HepG2 (cell line): ENCODE measurements at places on chromosomes 2 and 18.
A peak's percentile ranks its signal among the peaks of the same experiment; 100 is the strongest.

GRCh38 chr2:233821709-233822100, 32.6 kb downstream of the HJURP start:
- no peak overlapping the region for H3K4me3 ChIP-seq
- H3K4me1 ChIP-seq, result peaks cover 21% of the 10 kb centered on the region

GRCh38 chr18:56273541-56274219, 364.7 kb downstream of the TXNL1 start:
- no peak overlapping the region for H3K4me3 ChIP-seq
- H3K36me3 ChIP-seq, result no peaks in the 10 kb centered on the region
- H3K27me3 ChIP-seq, result no peaks in the 10 kb centered on the region
- no peaks in the 10 kb centered on the region for H3K4me1 ChIP-seq
- no peak for DNase-seq

DNA sequence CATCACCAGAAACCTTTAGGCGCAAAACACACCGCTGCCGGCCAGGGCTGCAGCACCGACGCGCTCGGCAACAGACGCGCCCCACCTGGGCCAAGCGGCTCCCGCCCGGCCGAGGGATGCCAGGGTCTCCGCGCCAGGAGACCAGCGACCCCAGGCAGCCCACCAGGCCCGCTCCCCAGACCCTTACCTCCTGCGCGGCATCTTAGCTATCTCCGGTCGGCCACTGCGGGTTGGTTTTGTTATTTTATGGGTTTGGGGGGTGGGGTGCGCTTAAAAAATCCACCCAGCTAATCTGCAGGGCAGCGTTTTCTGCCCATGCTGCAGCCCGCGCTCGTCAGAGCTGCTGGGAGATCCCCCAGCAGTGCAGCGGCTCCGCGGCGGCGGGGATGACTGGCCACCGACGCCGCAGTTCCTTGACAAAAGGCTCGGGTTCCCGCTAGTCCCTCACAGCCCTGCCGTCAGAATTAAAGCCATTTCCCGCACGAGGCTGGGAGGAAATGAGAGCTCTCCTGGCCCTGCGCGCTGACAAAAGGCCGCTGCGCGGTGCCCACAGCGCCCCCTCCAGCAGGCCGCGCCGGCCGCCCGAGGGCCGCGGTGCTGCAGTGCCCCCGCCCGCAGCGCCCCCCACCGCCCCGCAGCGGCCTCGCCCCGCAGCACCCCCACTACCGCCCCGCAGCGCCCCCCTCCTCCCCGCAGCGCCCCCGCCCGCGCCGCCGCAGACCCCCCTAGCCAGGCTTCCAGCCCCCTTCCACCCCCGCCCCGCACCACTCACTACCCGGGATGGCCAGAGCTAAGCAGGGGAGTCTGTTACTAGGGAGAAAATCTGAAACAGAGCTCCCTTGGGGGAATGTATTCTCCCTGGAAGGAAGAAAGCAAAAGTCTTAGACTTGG, at the start of gene ADD2:
TSS of gene ADD2 (minus strand) at position 502 of the 891 bp plus-strand sequence. CDS start 61,792 bp downstream, outside the sequence.
- no peak within 1 kb of the TSS for H3K27ac ChIP-seq
- no peaks in the 10 kb centered on the region for H3K4me1 ChIP-seq
- H3K27me3 ChIP-seq, result peaks cover 2% of the 10 kb centered on the region
- H3K4me3 ChIP-seq, result 0 out of 2 replicates have a peak within 1 kb of the TSS, but pooled peaks have one; percentile 29
- H3K36me3 ChIP-seq, result no peaks in the 10 kb centered on the region
- DNase-seq, result no peak

DNA sequence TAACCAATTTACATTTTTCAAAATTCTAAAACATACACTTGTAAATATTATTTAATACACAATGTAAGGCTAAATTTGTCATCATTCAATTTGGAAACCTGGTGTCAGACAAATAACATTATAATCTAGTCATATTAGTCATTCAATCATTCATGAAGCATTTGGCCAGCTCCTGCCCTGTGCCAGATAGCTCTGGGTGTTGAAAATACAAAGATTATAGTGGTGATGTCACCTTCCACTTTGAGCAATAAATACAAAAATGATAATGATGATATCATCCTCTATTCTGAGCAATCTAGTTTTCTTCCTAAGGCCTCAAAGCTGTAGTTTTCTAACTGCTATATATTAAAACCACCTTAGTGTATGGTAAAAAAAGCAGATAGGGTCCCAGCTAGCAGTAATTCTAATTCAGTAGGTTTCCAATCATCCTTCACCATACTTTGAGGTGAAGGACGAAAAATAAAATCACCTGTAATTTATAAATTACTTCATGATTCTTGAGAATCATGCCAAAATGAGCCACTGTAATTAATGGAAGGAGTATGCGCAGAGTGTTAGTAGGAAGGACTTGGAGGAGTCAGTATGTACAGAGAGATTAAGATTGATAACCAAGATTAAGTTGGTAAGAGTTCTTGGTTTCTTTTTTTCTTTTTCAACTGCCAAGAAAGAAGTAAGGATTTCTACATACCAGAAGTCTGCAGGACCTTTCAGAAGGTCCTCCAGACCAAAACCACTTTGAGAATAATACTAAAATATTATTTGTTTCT, 23.2 kb downstream of the MEMO1 start:
- no peaks in the 10 kb centered on the region for H3K27me3 ChIP-seq
- no peaks in the 10 kb centered on the region for H3K36me3 ChIP-seq
- peak overlapping the region; percentile 17 for H3K27ac ChIP-seq
- no peak for DNase-seq
- peaks cover 29% of the 10 kb centered on the region for H3K4me1 ChIP-seq
- no peak overlapping the region for H3K4me3 ChIP-seq

GRCh38 chr18:12849548-12849947, 34.5 kb downstream of the PTPN2 start:
- DNase-seq, result no peak
- H3K4me3 ChIP-seq, result no peak overlapping the region
- H3K27ac ChIP-seq, result no peak overlapping the region
- 0 out of 3 replicates have a peak, but pooled peaks cover 8% of the 10 kb centered on the region for H3K36me3 ChIP-seq

- no peak overlapping the region for H3K27ac ChIP-seq
- H3K27me3 ChIP-seq, result no peaks in the 10 kb centered on the region
- DNase-seq, result no peak
- peaks cover 1% of the 10 kb centered on the region; the same call in 1 of the 2 replicates for H3K4me1 ChIP-seq
These were observed 7.6 kb upstream of the THOC1 start for GRCh38 chr18:275486-275885.

- DNase-seq, result no peak
- no peak overlapping the region for H3K4me3 ChIP-seq
- no peaks in the 10 kb centered on the region for H3K4me1 ChIP-seq
- H3K27me3 ChIP-seq, result no peaks in the 10 kb centered on the region
These were observed 1040.7 kb upstream of the SLC39A10 start for GRCh38 chr2:194616334-194616733.

DNA sequence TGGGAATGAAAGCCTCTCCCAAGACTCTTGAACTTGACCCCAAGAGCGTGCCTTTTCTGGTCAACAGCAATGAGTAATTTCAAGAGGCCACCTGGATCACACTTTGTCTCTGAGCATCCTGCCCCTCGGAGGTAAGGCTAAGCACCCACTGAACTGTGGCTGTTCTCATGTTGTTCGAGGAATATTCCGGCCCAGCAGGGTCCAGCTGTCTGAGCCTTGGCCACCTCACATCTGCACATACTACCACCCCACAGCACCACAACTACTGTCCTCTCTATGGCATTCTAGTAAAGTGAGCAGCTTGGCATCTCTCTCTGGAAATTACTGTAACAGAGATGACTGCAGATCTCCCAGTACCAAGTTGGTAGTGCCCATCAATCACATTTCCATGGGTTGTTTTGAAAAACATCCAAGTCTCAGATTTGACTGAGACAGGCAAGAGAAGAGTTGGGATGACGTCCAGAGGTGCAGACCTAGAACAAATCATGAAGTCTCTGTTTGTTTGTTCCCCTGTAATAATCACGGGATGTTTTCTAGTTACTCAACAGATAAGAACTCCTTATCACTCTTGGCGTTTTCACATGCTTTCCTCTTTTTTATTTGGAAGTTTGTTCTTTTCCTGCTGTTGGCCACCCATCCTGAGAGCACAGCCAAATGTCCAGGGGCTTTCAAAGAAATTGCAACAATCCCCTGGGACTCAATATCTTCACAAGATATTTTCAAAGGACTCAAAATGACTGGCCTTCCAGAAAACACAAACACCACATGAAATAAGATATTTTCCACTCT, 336.0 kb upstream of the TNP1 start:
- no peaks in the 10 kb centered on the region; the same call in 1 of the 2 replicates for H3K27me3 ChIP-seq
- no peak for DNase-seq
- no peak overlapping the region for H3K4me3 ChIP-seq
- no peak overlapping the region for H3K27ac ChIP-seq

- H3K4me1 ChIP-seq, result no peaks in the 10 kb centered on the region
- H3K36me3 ChIP-seq, result no peaks in the 10 kb centered on the region
- no peak for DNase-seq
- H3K27me3 ChIP-seq, result no peaks in the 10 kb centered on the region
These were observed 131.1 kb upstream of the DNAJC10 start for GRCh38 chr2:182585001-182585400.

- H3K27me3 ChIP-seq, result no peaks in the 10 kb centered on the region
- no peak overlapping the region for H3K4me3 ChIP-seq
- DNase-seq, result no peak
- H3K4me1 ChIP-seq, result peaks cover 72% of the 10 kb centered on the region
- no peaks in the 10 kb centered on the region for H3K36me3 ChIP-seq
These were observed 18.5 kb upstream of the POLI start for GRCh38 chr18:54250846-54251261.

DNA sequence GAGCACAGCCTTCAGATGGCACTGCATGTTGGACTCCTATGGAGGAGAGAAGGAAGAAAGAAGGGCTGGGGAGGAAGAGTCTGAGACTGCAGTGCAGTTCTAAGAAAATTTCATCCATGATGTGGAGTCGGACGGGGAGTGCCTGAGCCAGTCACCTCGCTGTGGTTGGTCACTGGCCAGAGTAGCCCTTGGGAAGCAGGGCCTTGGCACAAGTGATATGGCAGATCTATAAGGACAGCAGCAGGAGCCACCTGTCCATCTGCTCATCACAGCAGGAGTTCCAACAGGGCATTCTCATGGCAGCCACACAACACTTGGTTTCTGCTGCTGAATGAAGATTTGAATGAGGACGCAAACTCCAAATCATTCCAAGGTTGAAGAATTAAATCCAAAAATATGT, 314.8 kb downstream of the CYP26B1 start:
- no peaks in the 10 kb centered on the region for H3K4me1 ChIP-seq
- no peak overlapping the region for H3K4me3 ChIP-seq
- no peak overlapping the region for H3K27ac ChIP-seq
- DNase-seq, result no peak
- H3K36me3 ChIP-seq, result no peaks in the 10 kb centered on the region

DNA sequence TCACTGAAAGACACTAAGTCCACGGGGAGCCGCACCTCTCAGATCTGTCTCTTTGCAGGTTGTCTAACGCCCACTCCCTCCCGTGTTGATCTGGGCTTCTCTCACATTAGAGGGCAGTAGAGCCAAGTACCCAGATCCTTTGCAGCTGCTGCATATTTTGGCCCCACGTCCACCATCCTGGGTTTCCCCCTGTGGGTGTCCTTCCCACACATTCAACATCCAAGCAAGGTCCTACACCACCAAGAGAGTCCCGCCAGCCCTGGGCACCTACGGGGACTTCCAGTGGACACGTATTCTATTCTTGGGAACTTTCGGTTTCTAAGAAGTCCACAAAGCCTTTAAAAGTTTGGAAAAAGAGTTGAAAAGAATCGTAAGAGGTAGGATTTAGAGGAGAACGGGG, 116.6 kb downstream of the ATL2 start:
- no peaks in the 10 kb centered on the region for H3K4me1 ChIP-seq
- peaks cover 22% of the 10 kb centered on the region; the same call in 2 of the 3 replicates for H3K27me3 ChIP-seq
- no peak overlapping the region for H3K4me3 ChIP-seq
- no peaks in the 10 kb centered on the region for H3K36me3 ChIP-seq
- no peak for DNase-seq

DNA sequence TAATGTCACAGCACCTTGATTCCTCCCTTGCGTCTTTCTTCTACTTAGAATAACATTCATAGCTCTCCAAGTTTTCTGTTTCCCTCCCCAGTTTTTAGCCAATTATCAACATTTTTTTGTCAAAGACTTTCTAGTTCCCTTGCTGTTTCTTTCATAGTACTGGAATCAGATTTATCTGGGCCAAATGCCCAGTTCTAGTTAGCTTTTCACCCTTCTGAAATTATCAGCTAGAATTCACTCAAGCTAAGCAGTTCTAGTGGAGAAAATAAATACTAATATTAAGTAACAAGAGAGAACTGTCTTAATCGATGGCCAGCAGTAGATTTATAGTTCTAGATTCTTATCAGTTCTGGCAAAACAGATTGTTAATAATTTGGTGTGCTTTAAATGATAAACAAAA, 36.2 kb downstream of the EFEMP1 start:
- H3K27me3 ChIP-seq, result no peaks in the 10 kb centered on the region
- no peaks in the 10 kb centered on the region for H3K36me3 ChIP-seq
- H3K27ac ChIP-seq, result no peak overlapping the region
- no peak overlapping the region for H3K4me3 ChIP-seq
- no peaks in the 10 kb centered on the region for H3K4me1 ChIP-seq

- peak; percentile 12 for DNase-seq
- H3K27me3 ChIP-seq, result no peaks in the 10 kb centered on the region
- peaks cover 16% of the 10 kb centered on the region; the same call in 1 of the 2 replicates for H3K4me1 ChIP-seq
These were observed 261.5 kb downstream of the FIGN start for GRCh38 chr2:163474319-163474744.

GRCh38 chr2:25989154-25989553, 6.9 kb upstream of the KIF3C start:
- no peaks in the 10 kb centered on the region for H3K27me3 ChIP-seq
- H3K4me1 ChIP-seq, result peaks cover 37% of the 10 kb centered on the region
- H3K36me3 ChIP-seq, result no peaks in the 10 kb centered on the region
- DNase-seq, result no peak

- H3K27me3 ChIP-seq, result no peaks in the 10 kb centered on the region
- DNase-seq, result no peak
- H3K4me3 ChIP-seq, result no peak overlapping the region
- H3K4me1 ChIP-seq, result no peaks in the 10 kb centered on the region
- H3K36me3 ChIP-seq, result no peaks in the 10 kb centered on the region
- no peak overlapping the region for H3K27ac ChIP-seq
These were observed 96.5 kb downstream of the CSRNP3 start for GRCh38 chr2:165566008-165566407.

DNA sequence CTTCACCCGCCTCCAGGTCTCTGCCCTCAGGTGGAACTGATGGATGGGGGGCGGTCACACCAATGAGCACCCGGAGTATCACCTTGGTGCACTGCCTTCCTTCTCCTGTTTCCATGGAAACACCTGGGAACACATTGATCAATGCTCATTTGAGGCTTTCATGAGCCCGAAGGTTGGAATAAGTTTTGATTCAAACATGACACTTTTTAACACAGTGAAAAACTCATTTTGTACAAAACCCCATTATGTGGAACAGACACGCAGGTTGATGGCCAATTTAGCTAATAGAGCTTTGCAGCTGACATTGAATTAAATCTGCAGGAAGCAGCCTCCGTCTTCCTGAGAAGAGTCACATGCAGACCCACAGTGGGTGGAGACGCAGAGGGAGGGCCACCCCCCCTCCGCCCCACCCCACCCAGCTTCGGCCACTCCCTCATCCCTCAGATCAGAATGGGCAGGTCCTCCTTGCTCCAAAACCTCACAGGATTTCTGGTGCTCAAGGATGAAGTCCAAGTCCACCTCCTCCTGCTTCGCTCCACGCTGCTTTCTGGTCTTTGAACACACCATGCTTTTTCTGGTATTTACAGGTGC, 96.0 kb upstream of the MYCN start:
- H3K4me1 ChIP-seq, result 0 out of 2 replicates have a peak, but pooled peaks cover 7% of the 10 kb centered on the region
- no peak overlapping the region for H3K4me3 ChIP-seq
